ENCODE measurements at places on chromosomes 11 and 22.

GRCh38 chr11:76588455-76589325 is 81.9 kb downstream of the LRRC32 start:
- peak; percentile 60 for DNase-seq

GRCh38 chr22:46866591-46866990 is 104.1 kb downstream of the TBC1D22A start:
- no peak for DNase-seq

- no peak for DNase-seq
Observed at GRCh38 chr11:15204711-15205110, 90.0 kb downstream of the INSC start.

DNA sequence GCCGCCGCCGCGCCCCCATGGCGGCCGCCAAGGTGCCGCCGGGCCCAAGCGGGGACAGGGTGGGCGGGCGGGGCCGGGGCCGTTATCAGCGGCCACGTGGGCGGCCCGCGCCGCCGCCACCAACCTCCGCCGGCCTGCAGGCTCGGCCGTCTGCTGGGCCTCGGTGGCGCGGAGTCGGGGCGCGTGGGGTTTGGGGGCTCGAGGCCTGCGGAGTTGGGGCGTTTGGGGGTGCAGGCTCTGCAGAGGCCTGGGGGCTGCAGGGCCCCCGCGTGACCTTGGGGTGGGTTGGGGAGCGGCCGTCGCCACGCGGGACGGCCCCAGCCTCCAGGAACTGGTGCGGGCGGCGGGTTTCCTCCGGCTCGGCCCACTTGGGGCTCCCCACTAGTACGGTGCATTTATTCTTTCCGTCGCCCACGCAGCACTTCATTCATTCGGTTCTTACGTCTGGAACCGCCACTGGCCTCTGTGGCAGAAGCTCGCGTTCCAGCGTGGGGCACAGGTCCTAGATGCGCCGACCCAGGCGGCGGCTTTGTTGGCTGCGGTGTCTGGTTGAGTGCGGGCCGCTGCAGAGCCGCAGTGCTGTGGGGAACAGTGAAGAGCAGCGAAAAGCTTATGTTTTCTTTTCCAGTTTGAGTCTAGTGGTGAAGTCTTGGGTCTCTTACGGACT is 740 bp upstream of the TRMT2A start:
- peak; percentile 33 for DNase-seq

- no peak for DNase-seq
Observed at GRCh38 chr11:71373791-71374454, 74.3 kb downstream of the DHCR7 start.

DNA sequence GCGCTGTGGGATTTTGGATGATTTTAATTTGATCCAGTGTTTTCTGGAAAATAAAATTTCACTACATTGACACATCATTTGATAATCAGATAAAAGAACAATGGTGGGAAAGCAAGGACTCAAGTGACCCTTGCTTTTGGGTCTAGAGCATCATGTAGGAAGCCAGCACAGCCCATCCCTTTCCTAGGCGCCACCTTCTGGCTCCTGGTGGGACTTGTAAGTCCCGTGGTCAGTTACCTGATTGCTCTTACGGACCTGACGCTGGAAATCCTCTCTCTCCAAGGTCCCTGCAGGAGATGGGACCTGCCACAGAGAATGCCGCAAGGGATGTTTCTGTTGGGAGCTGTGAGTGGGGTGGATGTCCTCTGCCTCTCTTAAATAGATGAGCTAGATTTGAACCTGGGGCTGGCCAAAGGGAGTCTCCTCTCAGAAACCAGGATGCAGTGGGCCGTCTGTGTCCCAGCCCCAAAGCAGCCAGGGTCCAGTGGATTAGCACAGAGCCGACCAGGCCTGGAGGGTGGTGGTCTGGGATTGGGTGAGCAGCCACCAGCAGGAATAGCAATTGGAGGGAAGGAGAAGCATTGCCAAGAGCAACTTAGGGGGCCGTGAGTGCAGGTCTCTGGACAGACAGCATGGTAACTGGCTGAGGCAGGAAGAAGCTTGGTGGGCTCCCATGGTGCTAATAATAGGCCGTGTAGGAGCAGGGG is 21.7 kb downstream of the TIMP3 start:
- DNase-seq = no peak

DNA sequence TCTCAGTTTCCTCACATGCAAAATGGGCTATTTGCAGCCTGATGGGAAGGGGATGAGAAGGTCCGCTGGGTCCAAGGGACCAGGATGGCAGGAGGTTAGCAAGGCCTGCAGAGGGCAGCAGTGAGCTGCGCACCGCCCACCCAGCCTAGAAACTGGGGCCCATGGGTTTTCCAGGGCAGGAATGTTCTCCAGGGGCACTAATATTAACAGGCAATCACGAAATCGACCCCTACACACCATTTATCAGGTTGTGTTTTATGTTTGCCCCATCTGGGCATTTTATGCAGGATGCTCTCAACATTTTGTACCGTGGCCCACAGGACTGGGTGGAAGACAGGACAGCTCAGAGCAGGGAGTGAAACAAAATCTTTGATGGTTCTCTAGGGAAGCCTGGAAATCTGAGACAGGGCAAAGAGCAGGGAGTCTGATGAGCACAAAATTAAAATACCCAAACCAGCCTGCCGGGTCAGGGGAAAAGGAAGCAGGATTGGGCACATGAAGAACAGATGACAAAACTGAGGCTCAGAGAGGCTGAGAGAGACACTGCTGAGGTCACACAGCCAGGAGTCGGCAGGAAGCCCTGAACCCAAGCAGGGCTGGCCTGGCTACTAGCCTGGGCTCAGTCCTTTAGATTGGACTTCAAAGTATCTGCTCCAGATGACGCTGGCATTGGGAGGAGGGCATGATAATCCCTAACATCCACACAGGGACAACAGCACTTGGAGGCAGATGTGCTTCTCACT is 1.6 kb upstream of the BCR start:
- DNase-seq = peak; percentile 64

DNA sequence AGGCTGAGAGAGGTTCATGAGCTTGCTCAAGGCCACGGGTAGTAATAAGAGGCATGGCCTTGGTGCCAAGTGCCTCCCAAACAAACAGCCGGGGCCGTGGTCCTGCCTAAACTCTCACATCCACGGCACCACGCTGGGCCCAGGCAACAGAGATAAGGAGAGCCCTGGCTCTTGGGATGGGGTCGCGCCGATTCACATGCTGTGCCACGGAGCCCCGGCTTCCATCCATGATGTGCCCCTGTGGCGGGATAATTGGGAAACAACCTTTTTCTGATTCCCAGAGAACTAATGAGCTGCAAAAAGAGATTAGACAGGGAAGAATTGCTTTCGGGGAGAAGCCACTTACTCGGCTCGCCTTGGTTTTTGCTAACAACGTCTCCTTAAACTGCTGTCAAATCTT is 22.0 kb downstream of the TP53AIP1 start:
- no peak for DNase-seq

DNA sequence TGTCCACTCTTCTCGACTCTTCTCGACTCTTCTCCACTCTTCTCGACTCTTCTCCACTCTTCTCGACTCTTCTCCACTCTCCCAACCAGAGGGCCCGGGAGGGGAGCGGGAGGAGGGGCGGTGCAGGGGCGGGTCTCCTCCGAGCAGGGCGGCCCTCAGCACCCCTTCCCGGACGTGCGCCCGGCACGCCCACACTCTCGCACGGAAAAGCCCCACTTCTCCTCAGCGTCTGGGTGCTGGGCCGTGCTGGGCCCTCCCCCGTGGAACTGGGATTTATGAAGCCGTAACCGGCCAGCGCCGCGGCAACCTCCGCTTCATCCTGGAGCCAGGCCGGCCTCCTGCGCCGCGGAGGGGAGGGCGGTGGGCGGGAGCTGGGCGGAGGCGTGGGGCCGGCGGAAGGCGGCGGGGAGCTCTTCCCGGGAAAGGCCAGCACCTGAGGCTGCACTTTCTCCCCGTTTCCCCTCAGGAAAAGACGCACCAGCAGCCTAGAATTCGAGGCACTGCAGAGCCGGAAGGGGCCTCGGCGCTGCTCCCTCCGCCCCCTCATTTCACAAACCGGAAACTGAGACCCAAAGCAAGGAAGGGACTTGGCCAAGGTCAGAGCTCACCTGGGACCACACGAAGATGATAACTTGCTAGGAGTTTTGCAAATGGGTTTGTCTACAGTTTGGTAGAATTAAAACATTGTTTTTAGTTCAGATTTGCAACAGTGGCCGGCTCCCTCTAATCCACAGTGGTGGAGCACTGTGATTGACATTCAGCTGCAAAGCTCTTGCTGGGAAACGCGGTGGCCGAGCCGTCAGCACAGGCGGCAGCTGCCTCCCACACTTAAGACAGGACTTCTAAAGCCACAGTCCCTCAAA is 31.6 kb upstream of the JAM3 start:
- DNase-seq = peak; percentile 47

DNA sequence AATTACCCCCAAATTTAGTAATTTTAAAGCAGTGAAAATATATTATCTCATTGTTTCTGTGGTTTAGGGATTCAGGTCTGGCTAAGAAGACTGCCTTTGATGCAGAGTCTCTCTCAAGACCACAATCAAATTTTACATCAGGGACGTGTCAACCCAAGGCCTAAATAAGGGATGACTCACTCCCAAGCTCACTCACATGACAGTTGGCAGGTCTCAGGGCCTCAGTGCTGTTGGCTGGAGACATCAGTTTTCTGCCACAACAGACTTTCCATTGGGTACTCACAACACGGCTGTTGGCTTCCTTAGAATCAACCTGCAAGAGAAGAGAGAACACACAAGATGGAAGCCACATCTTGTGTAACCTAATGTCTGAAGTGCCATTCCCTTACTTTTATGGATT is 377.3 kb downstream of the FAM181B start:
- DNase-seq = no peak

DNA sequence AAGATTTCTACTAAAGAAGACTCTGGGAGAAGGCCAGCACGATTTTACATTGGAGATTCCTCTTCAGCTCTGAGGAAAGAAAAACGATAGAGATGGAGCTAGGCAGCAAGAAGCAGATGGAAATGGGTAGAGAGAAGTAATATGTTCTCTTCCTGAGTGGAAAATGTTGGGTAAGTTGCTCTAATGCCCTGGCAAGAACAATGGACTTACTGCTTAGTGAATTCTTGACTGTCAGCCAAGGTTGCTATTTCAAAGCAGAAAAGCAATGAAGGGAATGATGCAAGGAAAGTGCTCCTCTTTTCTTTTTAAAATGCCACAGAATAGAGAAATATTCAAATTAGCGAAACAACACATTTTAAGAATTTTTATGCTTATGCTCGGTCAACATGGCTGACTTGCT is 38.4 kb upstream of the CWF19L2 start:
- no peak for DNase-seq

- DNase-seq = no peak
Observed at GRCh38 chr11:32310214-32310601, 125.1 kb downstream of the WT1 start.

DNA sequence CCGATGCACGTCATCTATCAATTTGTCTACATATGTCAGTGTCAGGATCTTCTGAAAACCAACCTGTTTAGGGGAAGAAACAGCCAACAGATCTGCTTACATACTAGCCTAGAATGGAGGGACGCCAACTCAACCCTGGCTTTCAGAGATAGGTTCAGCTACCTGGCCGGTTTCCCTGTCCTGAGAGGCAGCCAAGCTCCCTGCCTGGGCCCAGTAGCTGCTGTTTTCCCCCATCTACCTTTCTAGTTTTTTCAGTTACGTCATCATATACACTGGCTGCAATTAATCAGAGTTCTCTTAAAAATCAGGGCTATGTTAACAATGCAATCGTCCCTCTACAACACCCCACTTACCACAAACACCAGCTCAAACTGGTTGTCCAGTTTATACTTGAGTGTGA is 1.0 kb downstream of the SRPRA start:
- DNase-seq = no peak

GRCh38 chr11:72222106-72222891 is 2.3 kb upstream of the INPPL1 start:
- no peak for DNase-seq

- DNase-seq = no peak
Observed at GRCh38 chr11:68655806-68656205, 28.5 kb upstream of the GAL start.

GRCh38 chr11:44519989-44520737 is 45.3 kb upstream of the CD82 start:
- DNase-seq = no peak

DNA sequence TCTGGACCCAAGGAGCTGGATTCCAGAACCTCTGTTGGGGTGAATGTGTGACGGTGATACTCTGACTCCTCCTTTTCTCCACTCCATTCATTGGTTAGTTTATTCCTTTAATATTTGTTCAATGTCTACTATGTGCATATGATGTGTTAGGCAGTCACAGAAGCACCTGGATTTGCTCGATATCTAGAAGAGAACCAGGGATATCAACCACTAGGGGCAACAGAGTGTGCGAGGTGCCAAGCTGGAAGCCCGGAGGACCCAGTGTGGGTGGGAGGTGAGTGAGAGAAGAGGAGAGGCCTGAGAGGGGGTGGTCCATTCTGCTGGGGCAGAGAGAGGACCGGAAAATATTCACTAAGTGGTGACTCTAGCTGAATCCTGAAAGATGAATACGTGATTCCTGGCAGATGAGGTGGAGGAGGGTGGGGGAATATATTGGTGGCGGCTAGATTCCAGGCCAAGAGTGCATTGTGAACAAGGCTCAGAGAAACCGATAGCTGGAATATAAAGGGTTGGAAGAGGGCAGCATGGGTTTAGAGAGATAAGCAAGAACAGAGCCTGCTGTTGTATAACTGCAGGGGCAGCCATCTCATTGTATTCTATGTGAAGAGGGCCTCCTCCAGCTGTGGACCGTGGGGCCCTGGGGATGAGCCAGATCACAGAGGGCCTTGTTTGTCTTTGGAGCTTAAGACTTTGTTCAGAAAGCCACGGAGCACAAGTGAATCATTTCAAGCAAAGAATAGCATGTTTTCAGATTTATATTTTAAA is 6.9 kb upstream of the TIMP3 start:
- DNase-seq = no peak

- no peak for DNase-seq
Observed at GRCh38 chr11:6526411-6527135, 29.5 kb downstream of the DNHD1 start.

DNA sequence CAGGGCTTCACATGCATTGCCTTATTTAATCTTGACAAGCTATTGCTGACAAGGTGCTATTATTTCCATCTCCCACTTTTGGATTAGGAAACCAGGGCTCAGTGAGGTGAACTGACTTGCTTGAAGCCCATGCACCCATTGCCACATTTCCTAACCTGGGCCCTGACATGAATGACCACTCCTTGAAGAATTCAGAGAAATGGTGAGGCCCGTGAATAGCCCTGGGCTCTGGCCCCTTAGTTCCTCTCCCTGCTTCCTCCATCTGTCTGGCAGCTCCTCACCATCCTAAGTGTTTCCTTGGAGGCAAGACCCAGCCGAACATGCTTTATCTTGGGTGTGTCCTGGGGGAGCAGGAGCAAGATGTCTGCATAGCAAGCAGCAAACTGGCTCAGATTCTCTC is 56.1 kb upstream of the NECTIN1 start:
- no peak for DNase-seq
